ENCODE measurements at places on chromosomes 2 and 18.

- no peak for DNase-seq
Measured at GRCh38 chr2:170354388-170354787, 176.4 kb downstream of the MYO3B start.

GRCh38 chr2:143433840-143434239, 304.6 kb downstream of the ARHGAP15 start:
- no peak for DNase-seq

DNA sequence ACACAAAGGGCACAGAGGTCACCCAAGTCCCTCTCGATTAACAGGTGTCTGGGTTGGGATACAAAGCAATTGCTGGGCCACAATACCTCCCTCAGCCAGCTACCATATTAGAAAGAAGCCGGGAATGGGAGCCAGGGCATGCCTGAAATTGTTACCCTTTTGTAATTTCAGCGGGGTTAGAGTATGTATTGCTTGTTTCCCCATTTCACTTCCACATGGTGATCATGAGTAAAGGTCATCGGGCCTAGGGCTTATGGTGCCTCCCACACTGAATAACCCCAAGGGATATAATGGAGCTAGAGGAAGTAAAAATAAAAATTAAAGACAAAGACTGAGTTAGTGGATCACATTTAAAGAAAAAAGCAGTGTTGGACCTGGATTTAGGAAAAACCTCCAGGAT, 437.2 kb upstream of the KLHL29 start:
- DNase-seq: no peak

DNA sequence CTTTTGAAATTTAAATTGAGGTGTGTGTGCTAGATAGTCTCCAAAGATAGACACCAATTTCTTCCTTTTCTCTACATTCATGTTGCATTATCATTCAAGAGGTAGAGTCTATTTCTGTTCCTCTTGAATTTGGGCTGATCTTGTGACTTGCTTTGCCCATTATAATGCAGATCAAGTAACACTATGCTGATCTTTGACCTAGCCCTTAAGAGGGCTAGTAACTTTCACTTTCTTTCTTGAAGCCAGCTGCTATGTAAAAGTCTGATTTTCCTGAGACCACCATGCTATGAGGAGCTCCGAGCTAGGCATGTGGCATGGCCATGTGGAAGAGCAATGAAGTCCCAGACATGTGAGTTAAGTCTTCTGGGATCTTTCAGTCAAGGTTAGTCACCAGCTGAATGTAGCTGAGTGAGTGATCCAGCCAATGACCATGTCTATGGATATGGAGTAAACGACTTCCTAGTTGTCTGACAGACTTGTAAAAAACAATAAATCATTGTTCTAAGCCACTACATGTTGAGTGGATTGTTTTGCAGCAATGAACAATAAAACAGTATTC, 189.4 kb upstream of the CWC22 start:
- DNase-seq: no peak

GRCh38 chr2:222208010-222208690, 90.6 kb downstream of the PAX3 start:
- no peak for DNase-seq

- DNase-seq: peak; percentile 34
Measured at GRCh38 chr18:48022531-48023329, 92.3 kb upstream of the SMAD2 start.

- DNase-seq: no peak
Measured at GRCh38 chr2:45898819-45899218, 247.3 kb downstream of the PRKCE start.

- DNase-seq: no peak
Measured at GRCh38 chr2:136572335-136572734, 193.0 kb upstream of the THSD7B start.

DNA sequence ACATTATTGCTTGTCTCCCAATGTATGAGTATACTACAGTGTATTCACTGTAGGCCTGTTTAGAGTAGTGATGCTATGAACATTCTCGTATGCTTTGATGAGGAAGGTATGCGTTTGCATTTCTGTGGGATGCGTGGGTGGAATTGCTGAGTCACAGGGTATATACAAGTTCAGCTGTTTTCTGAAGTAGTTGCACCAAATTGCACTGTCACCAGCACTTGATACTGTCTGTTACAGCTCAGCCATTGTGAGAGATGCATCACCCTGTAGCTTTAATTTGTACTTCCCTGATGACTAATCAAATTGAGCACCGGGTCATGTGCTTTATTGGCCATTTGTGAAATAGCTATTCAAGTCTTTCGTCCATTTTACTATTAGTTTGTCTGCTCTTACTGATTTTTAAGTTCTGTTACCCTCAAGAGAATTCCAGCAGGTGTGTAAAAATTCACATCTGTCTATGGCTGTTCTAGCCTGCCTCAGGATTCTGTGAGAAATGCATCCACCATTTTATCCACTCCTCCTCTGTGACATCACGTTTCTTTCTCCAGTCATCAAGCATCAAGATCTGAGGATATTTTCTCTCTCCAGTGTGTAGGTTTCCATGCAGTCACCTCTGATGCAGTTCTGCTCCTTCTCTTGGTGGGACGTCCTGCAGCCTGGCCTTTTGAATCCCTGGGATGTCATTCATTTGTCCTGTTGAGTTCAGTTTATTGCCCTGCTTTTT, 72.5 kb downstream of the DGKD start:
- no peak for DNase-seq

DNA sequence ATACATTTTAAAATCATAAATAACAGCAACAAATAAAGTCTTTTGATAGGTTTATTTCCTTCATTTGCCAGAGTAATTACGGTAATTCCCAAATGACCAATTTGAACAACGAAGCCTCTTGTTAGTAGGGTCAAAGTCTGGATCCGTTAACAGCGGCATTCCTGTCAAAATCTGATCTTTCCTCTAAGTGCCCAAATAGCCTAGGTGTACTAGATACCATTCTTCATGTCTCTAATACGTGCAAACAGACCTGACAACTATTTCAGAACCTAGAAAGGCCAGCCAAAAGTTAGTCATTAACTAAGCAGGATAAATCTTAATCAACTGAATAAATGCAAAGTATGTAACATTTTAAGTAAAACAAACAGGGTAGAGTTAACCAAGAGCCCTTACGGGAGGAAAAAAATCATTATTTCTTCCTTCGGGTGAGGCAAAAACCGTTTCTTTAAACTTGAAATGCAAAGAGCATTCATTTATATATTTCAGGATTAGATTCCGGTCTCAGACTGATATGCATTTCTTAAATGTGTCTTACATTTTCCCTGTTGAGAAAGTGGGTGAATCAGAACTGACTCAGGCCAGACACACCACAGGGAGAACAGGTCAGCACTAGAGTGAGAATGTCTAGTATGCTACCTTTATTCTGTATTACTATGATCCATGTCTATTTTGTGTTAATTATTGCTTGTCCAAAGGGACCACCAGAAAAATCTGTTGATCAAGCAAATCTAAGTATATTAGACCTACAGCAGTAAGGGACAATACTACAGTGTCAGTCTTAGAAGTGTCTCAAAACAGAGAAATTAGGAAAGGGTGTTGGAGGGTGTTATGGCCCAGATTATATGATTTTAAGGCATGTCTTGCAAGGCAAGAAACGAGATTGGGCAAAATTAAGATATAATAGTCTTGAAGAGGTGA, 141.5 kb upstream of the NDUFV2 start:
- DNase-seq: no peak

GRCh38 chr18:52829876-52830405, 489.9 kb downstream of the DCC start:
- DNase-seq: no peak

DNA sequence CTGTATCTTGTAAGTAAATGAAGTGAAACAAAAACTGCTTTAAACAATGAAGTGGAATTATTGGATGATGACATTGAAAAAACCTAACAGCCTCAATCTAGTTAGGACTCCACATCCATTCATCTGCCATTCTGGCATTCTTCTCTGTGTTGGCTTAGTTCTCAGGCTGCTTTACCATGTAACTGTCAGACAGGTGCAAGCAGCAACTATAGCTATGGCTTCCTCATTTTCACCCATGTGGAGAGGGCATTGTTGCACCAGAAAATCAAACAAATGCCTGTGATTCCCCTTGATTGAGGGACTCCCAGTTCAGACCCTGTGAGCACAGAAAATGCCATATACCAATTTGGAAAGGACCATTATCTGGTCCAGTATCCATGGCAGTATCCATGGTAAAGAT, 129.5 kb upstream of the NYAP2 start:
- no peak for DNase-seq

DNA sequence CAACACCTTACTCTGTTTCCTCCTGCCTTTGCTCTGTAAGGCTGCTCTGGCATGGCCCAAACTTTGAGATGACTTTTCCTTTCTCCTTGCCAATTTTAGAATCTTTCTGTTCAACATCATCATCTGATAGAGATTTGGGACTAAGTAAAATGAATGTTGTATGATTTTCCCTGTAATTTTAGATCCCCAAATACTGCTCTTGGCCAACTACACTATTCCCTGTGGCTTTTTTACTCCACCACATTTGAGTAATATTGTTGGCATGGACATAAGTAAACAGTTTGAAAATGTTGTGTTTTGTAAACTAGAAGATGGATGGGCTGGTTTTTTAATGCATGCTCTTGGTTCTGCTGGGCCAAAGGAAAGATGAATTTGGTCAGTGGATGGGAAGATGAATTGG, 12.1 kb downstream of the LTBP1 start:
- DNase-seq: no peak

- DNase-seq: no peak
Measured at GRCh38 chr2:180202467-180202951, 195.4 kb upstream of the CWC22 start.

DNA sequence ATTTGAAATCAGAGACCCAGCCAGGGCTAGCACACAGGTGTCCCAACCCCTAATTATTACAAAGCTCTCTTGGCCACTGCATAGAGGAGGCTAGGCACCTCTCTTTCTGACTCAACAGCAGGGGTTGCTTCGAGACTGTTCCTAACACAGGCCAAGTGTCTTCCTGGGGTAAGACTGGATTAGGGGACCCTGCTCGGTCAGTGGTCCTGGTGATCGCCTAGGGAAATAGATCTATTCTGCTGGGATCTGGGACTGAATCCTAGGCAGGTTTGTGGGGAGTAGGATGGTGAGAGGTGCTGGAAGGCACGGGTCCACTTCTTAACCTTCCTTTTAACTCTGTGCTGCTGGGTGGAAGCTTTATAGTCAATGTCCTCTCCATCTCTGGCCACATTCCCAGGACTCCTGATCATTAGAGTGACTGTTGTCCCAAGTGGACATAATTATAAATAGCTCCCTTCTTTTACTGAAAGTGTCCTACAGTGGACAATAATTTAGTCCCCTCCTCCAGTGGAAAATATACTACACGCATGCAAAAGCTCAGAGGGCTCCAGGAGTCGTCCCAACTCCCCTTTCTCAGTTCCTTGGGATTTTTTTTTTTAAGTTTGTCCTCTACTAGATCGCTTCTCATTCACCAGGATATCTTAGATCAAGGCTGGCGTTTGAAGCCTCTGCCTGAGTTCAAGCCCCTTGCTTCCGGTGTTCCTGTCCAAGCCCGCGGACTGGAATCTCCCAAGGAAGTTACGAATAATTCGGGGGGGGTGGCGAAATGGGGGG, 1.3 kb upstream of the TRIB2 start:
- DNase-seq: no peak

DNA sequence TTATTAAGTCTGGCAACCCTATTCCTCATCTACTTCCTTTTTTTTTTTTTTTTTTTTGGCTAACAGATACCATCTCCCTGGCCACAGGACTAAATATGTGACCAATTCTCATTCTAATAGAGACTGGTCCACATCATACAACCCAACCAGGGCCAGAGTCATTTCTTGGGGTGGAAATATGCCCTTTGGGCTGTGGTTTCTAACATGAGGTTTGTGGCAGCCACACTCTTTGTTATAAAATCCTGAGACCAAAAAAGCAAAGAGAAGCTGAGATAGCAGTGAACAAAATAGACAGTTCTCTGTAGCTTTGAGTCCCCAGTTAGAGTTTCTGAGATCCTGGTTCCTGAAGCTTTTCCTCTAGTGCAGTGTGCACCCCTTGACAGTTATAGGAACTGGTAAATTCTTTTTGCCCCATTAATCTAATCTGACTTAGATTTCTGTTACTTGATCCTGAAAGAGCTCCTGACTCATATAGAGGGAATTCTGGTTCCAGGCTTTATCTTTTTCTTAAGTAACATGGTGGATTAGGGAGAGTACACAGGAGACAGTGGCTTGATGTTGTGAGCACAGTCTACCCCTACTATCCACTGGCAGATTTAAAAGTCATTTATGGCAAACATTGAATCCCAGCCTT, 86.8 kb downstream of the MAIP1 start:
- DNase-seq: peak; percentile 24

- no peak for DNase-seq
Measured at GRCh38 chr2:221943076-221943810, 355.6 kb downstream of the PAX3 start.

GRCh38 chr2:36351736-36352349, 3.7 kb upstream of the CRIM1 start:
- DNase-seq: no peak

- DNase-seq: no peak
Measured at GRCh38 chr2:19943189-19943588, 41.4 kb upstream of the TTC32 start.

DNA sequence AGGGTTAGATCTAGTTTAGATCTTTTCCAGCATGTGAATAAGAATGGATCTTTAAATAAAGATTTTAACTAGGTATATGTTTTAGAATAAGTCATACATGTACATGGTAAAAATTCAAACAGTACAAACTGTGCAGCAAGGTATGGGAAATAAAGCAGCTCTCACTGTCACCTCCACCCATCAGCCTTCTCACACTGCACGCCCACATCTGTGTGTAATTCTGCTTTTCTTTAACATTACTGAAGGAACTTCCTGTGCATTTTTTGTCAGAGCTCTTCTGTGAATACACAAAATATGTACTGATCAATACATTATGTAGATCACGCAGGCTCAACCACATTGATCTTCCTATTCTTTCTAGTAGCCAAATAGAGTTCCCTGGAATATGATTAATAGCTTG, 3.4 kb downstream of the CASP8 start:
- DNase-seq: no peak
